ENCODE measurements at places on chromosomes 6 and 20.

DNA sequence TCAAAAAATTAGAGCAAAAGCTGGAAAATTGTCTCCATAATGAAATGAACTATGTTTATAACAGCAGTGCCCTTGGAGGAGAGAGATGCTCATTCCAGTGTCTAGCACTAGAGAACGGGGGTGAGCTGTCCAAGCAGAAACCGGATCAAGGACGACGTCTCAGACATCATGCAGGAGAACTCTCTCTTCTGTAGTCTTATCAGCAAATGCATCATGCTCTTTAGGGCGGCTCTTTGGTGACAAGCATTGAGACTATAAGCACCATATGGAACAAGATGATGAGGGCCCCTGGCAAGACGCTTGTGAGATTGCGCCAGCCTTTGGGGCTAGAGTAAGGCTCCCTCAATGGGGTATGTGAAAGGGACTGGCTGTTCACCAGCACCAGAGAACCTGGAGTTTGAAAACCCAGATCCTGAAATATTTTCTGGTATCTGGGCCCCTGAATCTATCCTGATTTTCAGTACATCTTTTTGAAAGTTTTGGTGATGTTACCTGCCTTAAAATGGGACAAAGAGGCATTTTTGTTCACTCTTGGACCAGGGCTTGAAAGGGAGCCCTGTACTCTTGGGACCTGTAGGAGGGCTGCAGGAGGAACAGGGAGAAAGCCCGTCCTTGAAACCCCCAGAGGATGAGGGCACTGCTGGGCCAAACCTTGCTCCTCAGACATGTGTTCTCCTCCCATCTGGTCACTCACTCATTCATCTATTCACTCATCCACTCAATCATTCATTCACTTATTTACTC, 127.6 kb downstream of the TTLL2 start:
- DNase-seq = no peak

DNA sequence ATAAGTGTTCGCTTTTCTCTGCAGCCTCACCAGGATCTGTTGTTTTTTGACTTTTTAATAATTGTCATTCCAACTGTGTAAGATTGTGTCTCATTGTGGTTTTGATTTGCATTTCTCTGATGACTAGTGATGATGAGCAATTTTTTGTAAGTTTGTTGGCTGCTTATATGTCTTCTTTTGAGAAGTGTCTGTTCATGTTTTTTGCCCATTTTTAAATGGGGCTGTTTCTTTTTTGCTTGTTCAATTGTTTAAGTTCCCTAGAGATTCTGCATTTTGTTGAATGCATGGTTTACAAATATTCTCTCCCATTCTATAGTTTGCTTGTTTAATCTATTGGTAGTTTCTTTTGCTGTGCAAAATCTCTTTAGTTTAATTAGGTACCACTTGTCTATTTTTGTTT, 295.9 kb downstream of the PACRG start:
- no peak for DNase-seq

DNA sequence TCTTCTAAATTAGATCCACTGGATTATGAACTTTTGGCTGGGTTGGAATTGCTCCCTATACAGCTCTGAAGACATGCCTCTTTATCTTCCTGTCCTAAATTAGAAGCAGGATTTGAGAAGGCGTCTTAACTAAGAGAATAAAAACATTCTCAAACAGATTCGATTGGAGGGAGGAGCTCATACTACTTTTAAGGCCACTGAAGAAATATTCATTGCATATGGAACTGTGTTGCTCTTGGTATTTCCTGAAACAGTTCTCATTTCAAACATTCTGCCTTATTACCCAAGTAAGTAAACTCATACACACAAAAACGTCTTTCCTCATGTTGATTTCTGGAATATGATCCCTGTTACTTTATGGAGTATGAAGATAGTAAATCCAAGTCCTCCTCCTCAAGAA, 519.7 kb upstream of the CDH4 start:
- no peak for DNase-seq

DNA sequence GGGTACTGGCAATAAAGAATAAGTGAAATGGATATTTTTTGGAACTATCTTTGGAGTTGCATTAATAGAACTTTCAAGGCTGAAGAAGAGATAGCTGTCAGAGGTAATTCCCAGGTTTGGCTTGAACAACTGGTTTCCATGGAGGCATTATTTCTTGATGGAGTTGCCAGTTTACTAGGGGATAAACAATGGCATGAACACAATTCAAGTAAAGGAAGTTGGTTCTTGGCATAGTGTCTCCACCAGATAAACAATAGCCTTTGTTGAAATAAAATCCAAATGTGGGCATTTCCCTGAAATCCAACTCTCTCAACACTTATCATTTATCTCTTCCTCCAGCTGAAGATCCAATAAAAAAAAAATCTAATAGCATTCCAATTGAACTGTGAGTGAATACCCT, 454.9 kb downstream of the C6orf118 start:
- DNase-seq = no peak

- DNase-seq = no peak
Observed at GRCh38 chr6:102327697-102328225, 934.3 kb downstream of the GRIK2 start.

- DNase-seq = no peak
Observed at GRCh38 chr20:57134804-57135203, 131.6 kb downstream of the BMP7 start.

GRCh38 chr6:38191418-38191817, 371.9 kb downstream of the ZFAND3 start:
- no peak for DNase-seq

- no peak for DNase-seq
Observed at GRCh38 chr6:16358531-16359138, 120.2 kb downstream of the GMPR start.

DNA sequence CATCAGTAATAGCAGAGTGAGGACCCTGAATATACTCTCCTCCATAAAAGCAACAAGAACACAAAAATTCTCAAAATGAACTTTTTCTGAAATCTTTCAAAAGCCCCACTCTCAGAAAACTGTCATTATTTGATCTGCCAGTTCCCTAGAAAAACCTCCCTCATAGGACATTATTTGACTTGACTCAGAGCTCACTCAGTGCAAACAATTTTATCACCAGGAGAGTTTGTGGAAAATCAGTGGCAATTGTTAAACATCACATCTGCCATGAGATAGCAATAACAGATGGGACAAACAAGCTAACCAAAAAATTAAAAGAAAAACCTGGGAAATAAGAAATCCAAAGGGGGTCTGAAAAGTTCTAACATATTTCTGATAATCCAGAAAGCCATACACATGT, 100.0 kb downstream of the ATG5 start:
- no peak for DNase-seq

- DNase-seq = no peak
Observed at GRCh38 chr6:1995636-1996035, 249.8 kb downstream of the GMDS start.

GRCh38 chr6:142975365-142975764, 30.4 kb upstream of the HIVEP2 start:
- DNase-seq = no peak

DNA sequence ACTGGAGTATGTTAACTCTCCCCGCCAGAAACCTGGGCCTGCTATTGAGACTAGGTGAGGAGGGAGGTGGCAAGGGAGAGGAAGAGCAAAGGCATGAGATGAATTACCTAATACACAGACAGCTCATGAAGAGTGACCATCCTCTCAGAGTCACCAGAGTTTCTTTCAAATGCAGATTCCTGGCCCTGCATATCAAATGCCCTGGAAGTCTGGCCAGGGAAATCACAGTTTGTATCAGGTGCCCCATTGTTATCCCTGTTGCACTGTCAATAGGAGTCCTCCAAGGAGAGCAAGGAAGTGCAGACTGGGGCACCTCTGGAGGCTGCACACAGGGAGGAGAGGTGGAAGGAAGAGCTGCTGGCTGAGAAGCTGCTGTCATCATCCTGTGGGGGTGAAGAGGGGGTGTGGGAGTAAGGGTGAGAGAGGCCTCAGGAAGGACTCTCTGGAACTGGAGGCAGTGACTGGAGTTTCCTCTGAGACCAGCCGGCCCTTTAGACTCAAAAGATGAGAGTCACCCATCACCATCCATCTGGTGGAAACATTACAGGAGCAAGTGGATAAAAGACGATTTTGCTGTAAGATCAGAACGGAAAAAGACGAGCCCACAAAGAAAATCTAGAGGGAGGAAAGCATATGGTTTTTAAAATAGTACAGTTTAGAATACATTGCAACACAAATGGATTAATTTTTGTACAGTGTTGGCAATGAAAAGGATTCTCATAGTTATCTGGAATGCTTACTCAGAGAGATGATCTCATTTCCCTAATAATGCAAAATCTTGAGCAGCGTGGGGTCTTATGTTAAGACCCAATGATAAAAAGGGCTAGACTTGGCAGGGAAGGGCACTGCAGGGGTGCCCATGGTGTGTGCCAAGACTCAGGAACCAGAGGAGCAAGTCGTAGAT, 268.1 kb downstream of the UST start:
- no peak for DNase-seq

DNA sequence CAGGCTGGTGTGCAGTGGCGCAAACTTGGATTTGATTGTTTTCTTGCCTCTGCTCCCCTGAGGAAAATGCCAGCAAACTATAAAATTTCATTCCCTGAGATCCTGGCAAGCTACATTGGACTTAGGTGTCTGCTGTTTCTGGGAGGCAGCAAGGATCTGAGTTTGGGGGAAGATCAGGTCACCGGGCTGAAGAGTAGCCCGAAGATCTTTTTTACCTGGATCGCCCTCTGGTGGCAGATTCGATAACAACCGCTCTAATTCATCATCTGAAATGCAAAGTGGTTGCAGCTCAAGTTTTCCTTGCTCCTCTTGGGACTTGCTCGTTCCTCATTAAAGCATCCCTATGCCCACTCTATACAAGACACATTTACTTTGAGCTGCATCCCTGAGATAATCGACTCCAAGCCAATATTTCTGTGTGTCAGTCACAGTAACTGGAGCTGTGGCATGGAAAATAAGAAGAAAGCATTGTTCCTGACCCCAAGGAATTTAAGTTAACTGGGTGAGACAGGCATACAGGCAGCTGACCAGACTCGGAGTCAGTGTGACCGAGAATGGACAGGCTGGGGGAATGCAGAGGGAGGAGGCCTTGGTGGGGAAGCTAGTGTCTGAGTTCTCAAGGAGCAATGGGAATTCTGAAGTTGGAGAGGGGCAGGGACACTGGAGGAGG, 131.8 kb upstream of the PROKR2 start:
- no peak for DNase-seq

- DNase-seq = no peak
Observed at GRCh38 chr20:15986690-15987089, 586.6 kb downstream of the KIF16B start.

DNA sequence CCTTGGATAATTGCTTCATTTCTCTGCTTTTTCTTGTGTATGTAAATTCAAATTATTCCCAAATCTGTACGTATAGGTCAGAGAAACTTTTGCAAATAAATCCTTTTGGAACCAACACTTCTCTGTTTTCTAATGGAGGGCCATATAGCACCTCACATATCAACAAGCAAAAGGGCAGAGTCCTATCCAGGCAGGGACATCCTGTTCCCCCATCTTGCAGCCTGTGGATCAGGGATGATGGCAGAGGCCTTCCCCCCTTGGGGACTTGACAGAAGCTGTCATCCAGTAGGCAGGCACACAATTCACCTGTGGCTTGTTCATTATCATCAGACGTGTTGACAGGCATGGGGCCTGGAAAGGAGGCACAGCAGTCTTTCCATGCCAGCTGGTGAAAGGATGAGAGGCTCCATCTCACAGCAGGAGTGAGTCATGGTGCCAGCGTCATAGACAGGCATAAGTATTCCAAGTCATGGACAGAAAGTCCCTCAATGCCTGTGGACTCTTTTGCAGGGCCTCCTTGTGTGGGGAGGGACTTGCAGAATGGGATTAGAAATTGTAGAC, 31.8 kb upstream of the PLEKHG1 start:
- DNase-seq = no peak

DNA sequence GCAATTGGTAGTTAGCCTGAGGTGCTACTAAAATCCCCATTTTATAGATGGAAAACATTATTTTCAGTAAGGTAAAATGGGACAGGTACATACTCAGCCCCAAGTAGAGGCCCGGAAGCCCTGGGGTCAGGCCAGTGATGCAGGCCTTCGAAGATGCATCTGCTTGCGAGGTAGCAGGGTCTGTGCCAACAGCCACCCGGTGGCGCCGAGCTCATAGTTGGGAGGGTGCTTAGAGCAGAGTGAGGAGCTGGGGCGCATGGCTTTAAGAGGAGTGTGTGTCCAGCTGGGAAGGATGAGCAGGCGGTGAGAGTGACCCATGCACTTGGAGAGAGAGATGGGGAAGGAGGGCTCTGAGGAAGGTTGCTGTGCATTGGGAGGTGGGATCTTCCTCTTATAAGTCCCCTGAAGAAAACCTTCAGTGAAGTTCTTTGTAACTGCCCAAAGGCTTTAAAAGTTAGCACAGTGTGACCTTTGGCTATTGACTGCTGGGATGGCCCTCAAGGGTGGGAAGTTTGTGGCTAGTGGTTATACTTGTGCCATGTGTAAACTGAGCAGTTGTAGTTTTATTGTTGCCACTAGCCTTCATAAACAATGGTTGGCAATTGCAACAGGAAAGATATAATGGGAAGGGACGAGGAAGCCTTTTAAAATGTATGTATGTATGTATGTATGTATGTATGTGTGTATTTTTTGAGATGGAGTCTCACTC, 71.1 kb downstream of the TOX2 start:
- no peak for DNase-seq

GRCh38 chr6:34919651-34920050, 30.6 kb downstream of the ANKS1A start:
- DNase-seq = no peak

DNA sequence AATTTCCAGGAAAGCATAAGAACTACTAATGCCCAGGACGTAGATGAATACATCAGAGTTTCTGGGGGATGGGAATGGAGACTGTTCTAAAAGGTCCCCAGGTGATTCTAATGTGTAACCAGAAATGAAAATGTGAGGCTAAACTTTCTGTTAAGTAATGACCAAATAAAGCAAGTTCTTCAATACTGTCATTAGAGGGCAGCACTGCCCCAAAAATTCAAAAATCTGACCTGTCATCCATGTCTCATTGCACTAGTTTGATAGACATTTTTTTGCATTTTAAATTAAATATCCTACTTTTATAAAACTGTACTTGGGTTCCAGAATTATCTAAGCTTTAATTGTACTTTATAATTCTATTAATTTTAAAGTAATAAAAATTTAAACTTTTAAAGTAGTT, 94.9 kb downstream of the RFX6 start:
- no peak for DNase-seq

DNA sequence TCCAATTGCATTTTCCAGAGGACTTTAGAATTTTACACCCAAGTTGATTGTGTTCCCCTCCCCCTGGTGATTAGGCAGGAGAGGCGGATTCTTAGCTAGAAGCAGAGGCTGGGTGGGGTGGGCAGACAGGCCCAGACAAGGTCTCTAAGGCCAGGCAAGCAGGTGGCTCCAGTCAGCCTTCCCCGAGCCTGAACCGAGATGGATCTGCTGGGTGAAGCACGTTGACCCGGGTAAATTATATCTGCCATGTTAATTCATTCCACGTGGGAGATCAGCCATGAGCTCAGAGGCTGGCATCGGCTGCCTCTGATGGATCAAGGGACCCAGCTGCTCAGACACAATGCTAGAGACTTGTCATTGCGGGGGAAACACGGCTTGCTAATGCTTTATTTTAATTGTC, 159.5 kb upstream of the MAFB start:
- DNase-seq = no peak

- no peak for DNase-seq
Observed at GRCh38 chr6:16173167-16173940, 44.5 kb downstream of the MYLIP start.

- DNase-seq = no peak
Observed at GRCh38 chr6:6287415-6287814, 33.0 kb downstream of the F13A1 start.

- DNase-seq = no peak
Observed at GRCh38 chr6:45541934-45542333, 164.2 kb upstream of the SUPT3H start.

Data from Right ventricle myocardium inferior (tissue), 1 donor.